ENCODE measurements at places on chromosomes 7 and 10. TPM values are rescaled to one million over a fixed set of nuclear protein-coding genes. Genes with fewer than 3 reads are reported as not detected.

The CYP3A4 gene
- not detected for total RNA-seq

The TMEM225B gene
- total RNA-seq, result 0.91 TPM

The ZNF92 gene
- total RNA-seq, result 28.7 TPM

The TYW1B gene
- total RNA-seq, result 3.4 TPM

The OPN1SW gene
- total RNA-seq, result not detected

The CCL24 gene
- total RNA-seq, result not detected

DNA sequence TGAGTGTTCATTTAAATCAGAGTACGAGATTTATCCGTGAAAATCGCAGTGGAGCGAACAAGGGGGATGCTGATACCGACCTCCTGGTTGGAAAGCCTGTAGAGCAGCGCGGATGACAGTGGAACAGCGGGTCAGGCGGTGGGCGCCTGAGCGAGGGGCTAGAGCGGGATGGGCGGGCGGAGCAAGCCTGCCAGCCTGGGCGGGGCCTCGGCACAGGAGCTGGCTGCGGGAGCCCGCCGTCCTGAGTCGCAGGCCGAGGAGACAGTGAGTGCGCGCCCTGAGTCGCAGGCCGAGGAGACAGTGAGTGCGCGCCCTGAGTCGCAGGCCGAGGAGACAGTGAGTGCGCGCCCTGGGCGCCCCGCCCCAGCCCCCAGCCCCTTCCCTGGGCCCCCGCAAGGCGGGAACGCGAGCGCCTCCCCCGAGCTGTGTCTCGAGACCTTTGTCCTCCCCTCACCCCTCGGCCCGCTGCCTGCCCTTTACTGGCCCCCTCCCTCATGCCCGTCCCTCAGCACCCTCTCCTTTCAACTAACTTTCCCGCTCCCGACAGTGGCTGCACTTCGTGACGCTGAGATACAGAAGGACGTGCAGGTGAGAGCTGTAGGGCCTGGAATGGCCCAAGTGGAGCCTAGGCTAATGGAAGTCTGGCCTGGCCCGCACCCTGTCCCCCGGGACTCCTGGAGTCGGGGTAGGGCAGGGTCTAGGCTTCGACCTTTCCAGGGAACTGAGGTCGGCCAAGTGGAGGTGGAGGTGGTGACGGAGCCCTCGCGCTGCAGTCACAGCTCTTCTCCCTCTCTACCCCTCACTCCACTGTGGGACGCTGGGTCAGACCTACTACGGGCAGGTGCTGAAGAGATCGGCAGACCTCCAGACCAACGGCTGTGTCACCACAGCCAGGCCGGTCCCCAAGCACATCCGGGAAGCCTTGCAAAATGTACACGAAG lies at the start of gene AS3MT:
AS3MT (plus strand) TSS at position 213 of the 941 bp plus-strand sequence; CDS start at position 336, 123 bp downstream.
- peak within 1 kb of the TSS; percentile 91 for H3K27ac ChIP-seq
- H3K36me3 ChIP-seq, result no peaks in the 10 kb centered on the region
- H3K4me1 ChIP-seq, result peaks cover 20% of the 10 kb centered on the region
- H3K4me3 ChIP-seq, result peak within 1 kb of the TSS; percentile 91
- DNase-seq, result peak; percentile 75
- H3K27me3 ChIP-seq, result no peaks in the 10 kb centered on the region

- H3K4me1 ChIP-seq, result no peaks in the 10 kb centered on the region
- no peak overlapping the region for H3K4me3 ChIP-seq
- H3K27ac ChIP-seq, result peak overlapping the region; percentile 92
- no peaks in the 10 kb centered on the region for H3K36me3 ChIP-seq
These were observed 103.1 kb upstream of the LYZL2 start for GRCh38 chr10:30732671-30733070.

DNA sequence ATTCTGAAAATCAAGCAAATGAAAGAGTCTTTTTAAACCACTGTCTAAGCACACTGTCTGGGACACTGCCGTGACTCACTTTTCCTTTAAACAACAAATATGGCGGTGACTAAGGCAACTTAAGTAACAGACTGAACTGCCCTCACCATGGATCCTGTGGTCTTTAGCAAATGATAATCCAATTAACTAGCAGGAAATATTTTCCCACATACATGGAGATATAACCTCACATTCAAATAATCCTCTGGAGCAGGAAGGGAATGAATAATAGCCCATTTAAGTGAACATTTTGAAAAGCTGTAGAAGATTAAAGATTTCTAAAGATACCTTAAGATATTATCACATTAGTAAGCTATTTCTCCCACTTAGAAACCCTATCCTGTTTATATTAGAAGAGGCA lies 40.3 kb upstream of the LRRC17 start:
- no peak overlapping the region for H3K4me3 ChIP-seq
- no peaks in the 10 kb centered on the region for H3K36me3 ChIP-seq
- DNase-seq, result no peak
- H3K27me3 ChIP-seq, result no peaks in the 10 kb centered on the region
- no peak overlapping the region for H3K27ac ChIP-seq
- H3K4me1 ChIP-seq, result peaks cover 13% of the 10 kb centered on the region

GRCh38 chr10:42952349-42952748 lies 124.5 kb upstream of the RET start:
- no peak overlapping the region for H3K27ac ChIP-seq
- peaks cover 26% of the 10 kb centered on the region for H3K27me3 ChIP-seq
- peak; percentile 53 for DNase-seq
- H3K36me3 ChIP-seq, result no peaks in the 10 kb centered on the region

DNA sequence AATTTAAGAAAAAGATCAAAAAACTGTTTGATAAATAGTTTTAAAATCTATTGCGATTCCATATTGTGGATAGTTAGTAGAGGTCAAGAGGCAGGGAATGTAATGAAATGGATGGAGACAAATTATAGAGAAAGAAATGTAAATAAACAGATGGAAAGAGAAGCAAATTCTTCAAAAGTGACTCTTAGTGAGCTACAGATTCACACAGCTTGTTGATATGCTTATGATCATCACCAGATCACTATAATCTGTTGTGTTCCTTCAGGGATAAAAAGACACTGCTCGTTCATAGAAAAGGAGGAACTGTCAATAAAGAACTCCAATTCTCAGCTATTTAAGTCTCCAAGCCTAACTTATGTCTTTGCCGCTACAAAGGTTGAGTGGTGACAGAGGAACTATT lies 251.4 kb upstream of the SEMA3C start:
- no peaks in the 10 kb centered on the region for H3K36me3 ChIP-seq
- DNase-seq, result no peak
- H3K4me3 ChIP-seq, result no peak overlapping the region
- no peak overlapping the region for H3K27ac ChIP-seq
- peaks cover 11% of the 10 kb centered on the region for H3K4me1 ChIP-seq

- no peaks in the 10 kb centered on the region for H3K4me1 ChIP-seq
- H3K4me3 ChIP-seq, result no peak overlapping the region
- H3K36me3 ChIP-seq, result no peaks in the 10 kb centered on the region
- no peak for DNase-seq
- no peaks in the 10 kb centered on the region for H3K27me3 ChIP-seq
- H3K27ac ChIP-seq, result no peak overlapping the region
These were observed 669.5 kb upstream of the GHITM start for GRCh38 chr10:83469728-83470331.

DNA sequence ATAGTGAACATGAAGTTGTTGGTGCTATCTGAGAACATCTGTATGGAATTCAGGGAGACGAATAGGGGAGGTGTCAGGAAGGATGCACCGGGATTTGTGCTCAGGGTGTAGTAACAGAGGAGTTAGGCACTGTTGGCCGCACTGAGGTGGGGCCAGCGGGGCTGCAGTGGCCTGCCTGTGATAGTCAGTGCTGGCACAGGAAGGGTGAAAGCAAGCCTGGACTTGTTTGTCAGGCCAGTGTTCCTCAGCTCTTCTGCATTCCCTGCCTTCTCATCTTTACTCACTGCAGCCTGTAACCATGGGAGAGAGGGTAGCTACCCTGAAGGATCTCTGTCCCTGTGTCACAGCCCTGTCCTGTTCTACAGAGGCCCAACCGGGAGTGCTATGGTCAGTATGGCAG lies 81.3 kb downstream of the SH2D4B start:
- no peaks in the 10 kb centered on the region for H3K4me1 ChIP-seq
- H3K36me3 ChIP-seq, result no peaks in the 10 kb centered on the region
- H3K27me3 ChIP-seq, result peaks cover 2% of the 10 kb centered on the region
- H3K27ac ChIP-seq, result no peak overlapping the region

DNA sequence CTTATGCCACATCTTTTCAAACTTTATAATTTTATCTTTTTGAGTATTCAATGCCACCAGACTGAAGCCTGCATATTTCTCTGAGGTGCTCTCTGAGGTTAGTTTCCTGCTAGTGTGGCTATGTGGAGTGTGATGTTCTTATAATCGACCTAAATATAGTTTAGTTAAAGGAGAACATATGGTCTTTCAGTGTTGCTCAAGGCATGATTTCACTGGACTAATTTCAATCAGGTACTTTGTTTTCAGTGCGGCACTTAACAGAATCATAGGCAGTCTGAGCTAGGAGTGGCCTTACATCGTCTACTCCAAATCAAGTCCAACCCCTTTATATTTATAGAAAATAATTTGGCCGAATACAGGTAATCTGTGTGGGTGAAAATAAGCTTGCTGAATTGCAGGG lies 134.2 kb downstream of the NXPH1 start:
- no peak overlapping the region for H3K4me3 ChIP-seq
- H3K27ac ChIP-seq, result no peak overlapping the region
- no peak for DNase-seq
- H3K36me3 ChIP-seq, result no peaks in the 10 kb centered on the region

DNA sequence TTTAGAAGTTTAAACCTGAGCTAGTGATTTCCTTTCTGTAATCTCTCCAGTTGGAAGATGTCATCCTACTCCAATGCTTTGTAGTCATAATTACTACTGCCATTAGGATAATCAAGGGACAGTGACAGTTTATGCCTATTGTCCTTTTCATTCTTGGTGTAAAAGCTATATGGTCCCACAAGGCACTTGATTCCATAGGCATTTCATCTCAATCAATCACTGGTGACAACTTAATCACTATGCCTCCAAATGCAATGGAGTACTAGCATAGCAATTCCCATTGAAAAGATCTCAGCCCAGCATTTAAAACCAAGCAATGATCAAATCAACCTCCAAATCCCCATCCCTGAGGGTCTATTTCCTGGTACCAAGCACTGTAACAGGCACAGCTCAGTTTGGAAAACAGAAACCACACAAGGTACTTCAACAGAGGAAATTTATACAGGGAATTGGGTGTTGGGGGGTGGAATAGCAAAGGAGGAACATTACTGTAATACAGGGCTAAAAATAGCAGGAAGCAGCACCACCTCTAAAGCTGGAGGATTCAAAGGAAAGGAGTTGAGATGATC lies 51.0 kb downstream of the FHIP2A start:
- H3K4me3 ChIP-seq, result no peak overlapping the region
- H3K27ac ChIP-seq, result no peak overlapping the region
- DNase-seq, result no peak

- peak overlapping the region; percentile 35 for H3K27ac ChIP-seq
- H3K27me3 ChIP-seq, result no peaks in the 10 kb centered on the region
- DNase-seq, result no peak
- no peaks in the 10 kb centered on the region for H3K36me3 ChIP-seq
These were observed 259.0 kb downstream of the CXCL12 start for GRCh38 chr10:44125879-44126278.

- peaks cover 11% of the 10 kb centered on the region for H3K4me1 ChIP-seq
- no peaks in the 10 kb centered on the region for H3K27me3 ChIP-seq
- no peak for DNase-seq
- no peak overlapping the region for H3K27ac ChIP-seq
- no peak overlapping the region for H3K4me3 ChIP-seq
These were observed 43.9 kb upstream of the DNAJB6 start for GRCh38 chr7:157292770-157293412.

Measured in neural crest cell (in vitro differentiated cells).